ENCODE measurements at places on chromosomes 7 and 10. TPM values are rescaled to one million over a fixed set of nuclear protein-coding genes. Genes with fewer than 3 reads are reported as not detected.
A peak's percentile ranks its signal among the peaks of the same experiment; 100 is the strongest.

Gene CFTR
- not detected for total RNA-seq

Gene SYT15B
- total RNA-seq: 0.51 TPM

Gene C7orf57
- total RNA-seq: not detected

Gene DENND2A
- 1.0 TPM for total RNA-seq

Gene ASB10
- not detected for total RNA-seq

Gene SFTPA2
- not detected for total RNA-seq

Gene MMP21
- 0.34 TPM for total RNA-seq

Gene THSD7A
- total RNA-seq: 38.8 TPM

Gene PKD2L1
- total RNA-seq: not detected

Gene CALML3
- total RNA-seq: not detected

DNA sequence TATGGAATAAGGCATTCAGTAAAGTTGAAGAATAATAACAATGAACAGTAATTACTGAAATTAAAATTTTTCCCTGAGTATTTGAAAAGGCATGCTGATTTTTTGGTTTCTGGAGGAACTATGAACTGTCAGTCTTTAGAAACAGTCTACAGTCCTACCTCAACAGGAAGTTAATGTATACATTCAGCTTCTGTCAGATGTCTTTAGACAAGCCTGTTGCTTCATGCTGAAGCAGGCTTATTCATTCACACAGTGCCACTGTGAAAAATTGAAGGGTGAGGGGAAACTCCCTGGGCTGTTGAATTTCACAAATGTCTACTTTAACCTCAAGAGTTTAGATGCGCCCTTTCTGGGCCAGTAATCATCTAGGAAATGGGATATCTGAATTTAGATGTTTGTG is 3.5 kb downstream of the NRF1 start:
- no peak for DNase-seq

DNA sequence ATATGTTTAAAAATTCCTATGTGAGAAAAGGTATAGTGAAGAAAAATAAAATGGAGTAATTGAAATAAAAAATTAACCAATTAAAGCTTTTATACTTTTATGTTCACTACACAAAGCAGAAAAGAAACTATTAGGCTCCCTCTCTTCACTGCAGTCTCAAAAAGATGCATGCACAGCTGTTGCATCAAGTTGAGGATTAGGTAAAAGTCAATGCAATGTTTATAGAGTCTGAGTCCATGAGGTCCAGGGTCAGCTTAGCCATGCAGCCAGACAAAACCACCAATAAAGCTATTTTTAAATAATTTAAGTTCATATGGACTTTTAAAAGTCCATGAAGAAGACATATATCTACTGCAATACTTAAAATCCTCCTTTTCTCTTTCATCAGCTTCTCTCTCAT is 31.1 kb upstream of the ING3 start:
- DNase-seq: no peak

DNA sequence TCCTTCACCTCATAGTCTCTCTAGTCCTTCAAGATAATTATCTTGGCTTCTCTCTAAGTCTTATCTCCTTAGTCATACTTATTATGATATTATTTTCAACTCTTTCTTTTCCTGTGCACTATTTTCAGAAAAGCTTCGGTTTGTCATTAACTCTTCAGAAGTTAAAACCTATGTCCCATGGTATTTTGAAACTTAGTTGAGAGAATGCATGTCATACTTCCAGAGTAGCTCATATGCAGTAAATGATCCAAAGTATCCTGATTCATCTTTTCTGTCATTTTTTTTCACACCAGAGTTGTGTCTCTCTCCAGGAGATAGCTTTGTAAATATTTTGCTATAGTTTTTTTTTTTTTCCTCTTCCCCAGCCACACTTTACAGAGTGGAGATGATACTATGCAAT is 1008.6 kb downstream of the NRG3 start:
- DNase-seq: no peak

DNA sequence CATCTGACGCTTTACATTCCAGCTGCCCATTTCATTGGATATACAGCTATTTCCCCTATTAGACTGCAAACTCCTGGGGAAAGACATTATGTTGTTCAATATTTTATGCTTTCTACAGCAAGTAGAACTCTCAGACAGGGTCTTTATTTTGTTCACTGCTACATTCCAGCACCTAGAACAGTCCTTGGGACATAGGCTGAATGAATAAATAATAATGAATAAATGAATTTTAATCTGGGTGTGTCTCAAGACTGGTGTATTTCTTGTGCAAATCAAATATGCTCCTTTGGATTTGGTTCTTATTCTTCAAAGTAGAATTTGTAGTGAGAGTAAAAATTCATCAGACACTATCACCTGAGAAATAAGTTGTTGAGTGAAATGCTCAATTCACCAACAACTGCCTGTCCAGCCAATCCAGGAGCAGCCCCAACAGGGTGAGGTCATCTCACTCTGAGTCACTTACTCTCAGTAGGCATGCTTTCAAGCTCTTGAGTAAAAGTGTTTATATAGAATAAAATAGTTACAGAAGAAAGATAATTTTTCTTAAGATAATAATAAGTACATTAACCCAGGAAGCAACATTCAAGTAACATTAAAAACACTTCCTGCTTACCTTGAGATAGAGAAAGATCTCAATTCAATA is 287.5 kb upstream of the NPVF start:
- no peak for DNase-seq

DNA sequence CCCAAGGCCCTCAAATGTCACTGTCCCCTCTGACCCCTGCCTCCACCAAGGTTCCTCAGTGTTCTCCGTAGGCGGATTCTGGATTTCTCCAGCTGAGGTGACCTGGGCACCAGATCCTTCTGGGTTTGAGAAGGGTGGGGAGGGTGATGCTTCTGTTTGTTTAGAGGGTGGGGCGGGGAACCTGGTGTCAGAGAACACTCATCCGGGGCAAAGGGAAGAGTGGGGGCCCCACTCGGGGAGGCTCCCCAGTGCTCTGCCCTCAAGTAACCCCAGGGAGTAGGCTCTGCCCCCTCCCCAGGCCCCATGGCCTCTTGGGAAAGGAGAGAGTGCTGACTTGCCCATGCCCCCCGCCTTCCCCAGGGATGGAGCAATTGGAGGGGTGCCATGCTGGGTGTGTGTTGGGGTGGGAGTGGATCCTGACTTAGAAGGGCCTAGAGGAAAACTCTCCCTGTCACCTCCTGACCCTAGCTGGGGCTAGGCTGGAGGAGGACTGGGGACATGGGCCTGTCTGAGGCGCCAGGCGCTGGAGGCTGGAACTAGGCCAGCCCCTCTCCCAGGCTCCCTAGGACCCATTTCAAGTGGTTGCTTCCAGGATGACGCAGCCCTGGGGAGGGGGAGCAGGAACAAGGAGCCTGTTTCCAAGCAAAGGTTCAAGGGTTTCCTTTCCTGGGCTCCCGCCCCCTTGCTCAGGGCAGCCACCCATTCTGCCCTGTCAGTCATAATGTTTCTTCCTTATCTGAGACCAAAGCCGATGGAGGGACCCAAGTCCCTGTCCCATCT is 27.9 kb downstream of the KAZALD1 start:
- DNase-seq: no peak

DNA sequence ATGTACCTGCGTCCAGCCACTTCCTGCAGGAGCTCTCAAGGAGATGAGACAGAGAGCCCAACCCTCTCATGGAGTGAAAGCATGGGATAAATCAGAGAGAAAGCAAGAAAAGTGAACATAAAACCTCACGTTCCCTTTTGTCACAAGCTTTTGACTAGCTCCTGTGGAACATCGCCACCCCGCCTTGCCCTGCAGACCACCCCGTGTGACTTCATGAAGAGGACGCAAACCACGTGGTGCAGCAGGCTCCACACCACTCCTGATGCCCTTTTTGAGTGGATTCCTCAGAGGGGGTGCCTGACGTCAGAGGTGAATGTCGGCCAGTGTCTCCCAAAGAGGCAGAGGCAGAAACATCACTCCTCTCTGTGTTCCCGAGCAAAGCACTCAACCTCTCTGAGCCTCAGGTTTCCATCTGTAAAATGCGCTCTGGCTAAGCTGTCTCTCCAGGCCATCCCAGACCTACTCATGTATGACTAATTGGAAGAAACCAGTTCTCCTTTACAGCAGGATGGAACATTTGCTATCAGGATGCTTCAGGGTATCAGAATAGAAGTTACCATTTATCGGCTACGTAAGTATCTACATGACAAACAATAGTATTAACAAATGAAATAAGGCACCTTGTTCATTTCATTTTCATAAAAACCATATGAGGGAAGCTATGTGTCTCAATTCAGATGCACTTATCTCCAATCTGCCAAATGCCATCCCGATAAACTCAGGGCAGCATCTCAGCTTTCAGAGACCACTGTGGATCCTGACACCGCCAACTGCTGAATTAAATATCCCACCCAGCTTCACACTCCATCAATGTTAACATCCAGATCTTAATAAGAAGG is 5.3 kb downstream of the ZNF488 start:
- DNase-seq: no peak

GRCh38 chr10:52410916-52411315 is 96.8 kb downstream of the DKK1 start:
- no peak for DNase-seq

DNA sequence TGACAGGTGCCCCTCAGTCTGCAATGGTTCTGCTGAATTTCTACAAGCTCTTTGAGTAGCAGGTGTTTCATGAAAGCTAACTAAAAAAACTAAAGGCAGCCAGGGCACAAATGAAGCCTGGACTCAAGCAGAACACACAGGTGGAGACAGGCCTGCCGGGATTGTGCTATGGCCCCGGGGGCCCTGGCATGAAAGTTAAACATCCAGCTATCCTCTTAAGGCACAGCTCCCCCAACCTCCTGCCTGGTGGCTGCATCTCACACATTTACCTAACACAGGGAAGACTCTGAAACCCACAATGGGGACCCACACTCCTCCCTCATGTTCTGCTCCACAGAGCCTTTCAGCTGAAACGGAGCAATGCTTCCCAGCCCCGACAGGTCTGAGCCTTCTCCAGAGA is 76.3 kb upstream of the CAMK2B start:
- DNase-seq: no peak

DNA sequence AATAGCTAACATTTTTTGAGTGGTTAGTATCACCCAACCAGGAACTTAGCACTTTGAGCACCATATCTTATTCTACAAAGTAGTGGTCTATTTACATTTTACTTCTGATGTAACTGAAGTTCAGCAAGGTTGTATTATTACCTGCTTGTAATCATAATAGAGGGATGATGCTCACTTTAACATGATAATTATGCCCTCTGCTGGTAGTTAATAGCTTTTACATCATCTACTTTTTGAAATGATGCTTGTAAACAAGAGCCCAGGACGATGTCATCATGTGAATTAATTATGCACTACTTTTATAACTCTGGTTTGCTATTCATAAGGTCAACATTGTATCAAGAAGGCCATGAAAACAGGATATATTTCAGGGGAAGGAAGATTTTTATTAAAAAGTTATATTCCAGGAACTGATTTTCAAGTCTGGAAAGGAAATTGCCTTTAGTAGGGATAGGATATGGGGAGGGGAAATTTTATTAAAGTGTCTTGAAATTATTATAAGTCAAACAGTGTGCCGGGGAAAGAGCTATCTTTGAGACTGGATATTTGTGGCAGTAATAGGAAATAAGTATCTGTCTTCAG is 80.3 kb upstream of the SCIN start:
- DNase-seq: peak; percentile 42

DNA sequence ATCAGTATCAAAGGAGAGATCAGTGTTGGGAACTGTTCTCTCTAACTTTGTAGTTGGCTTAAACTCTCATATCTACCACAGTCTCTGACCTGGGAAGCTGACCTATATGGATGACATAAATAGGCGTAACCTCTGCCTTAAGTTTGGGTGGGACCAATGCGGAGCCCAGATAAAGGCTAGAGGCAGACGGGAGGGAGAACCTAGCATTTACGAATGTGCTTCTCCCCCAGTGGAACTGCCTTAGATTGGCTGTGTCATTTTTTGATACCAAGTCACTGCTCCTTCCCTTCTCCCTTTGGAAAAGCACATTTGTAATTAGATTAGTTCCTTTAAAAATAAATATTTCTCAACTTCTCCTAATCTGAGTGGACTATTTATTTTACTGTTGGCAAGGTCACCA is 23.7 kb upstream of the LRRN3 start:
- DNase-seq: no peak

DNA sequence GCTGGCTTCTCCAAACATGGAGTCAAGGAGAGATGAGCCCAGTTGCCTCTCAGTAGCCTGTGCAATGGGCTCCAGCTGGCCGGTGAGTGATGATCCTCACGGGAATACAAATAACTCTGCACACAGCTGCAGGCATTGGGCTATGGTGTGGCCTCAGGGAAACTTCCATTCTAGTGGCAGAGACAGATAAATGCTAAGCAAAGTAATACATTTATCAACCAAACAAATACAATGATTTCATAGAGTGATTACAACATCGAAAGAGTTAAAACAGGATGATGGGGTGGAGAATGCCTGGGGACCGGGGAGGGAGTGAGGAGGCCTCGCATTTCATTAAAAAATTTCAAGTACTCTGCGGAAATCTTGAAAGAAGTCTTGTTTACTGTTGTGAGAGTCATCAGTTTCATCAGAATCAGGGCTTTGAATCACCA is 15.0 kb upstream of the AKR1B1 start:
- DNase-seq: no peak

GRCh38 chr10:125567529-125567928 is 115.4 kb downstream of the TEX36 start:
- DNase-seq: no peak

DNA sequence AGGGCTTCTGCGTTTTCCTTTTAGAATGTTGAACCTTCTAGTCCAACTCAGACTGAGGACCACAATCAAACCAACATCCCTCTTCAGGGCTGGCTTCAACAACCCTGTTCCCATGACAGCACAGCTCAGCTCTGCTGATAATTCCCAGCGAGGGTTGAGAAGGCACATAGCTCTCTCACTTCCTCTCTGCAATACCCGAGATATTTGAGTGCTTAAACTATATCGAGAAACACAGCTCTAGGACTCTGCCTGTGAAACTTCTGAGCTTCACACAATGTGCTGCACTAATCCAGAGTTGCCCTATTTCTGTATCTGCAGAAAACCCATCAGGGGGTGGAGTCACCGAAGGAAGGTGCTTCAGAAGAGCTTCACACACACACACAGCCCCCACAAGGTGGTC is 1.6 kb upstream of the ADARB2 start:
- no peak for DNase-seq
